ENCODE measurements at places on chromosomes 5 and 9.
A peak's percentile ranks its signal among the peaks of the same experiment; 100 is the strongest.

DNA sequence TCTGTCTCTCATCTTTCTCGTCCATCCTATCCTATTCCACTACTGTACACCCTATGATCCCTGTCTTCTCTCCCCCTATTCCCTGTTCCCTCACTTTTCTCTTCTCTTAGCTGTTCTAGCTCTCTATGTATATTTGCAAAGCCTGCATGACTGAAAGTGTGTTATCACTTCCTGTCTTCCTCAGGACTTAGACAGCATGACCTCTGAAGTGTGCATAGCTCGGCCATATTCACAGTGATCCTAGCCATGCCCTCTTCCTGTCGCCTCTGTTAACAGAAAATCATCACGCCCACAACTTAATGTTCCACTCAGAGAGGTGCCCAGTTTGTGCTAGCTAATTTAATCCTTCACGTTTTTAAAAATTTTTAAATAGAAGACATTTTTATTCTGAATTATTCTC is 35.8 kb upstream of the CDH6 start:
- DNase-seq, result no peak

- DNase-seq, result peak; percentile 84
Measured at GRCh38 chr5:178590141-178590923, at the start of gene COL23A1. COL23A1 (minus strand) TSS chr5:178590393.

DNA sequence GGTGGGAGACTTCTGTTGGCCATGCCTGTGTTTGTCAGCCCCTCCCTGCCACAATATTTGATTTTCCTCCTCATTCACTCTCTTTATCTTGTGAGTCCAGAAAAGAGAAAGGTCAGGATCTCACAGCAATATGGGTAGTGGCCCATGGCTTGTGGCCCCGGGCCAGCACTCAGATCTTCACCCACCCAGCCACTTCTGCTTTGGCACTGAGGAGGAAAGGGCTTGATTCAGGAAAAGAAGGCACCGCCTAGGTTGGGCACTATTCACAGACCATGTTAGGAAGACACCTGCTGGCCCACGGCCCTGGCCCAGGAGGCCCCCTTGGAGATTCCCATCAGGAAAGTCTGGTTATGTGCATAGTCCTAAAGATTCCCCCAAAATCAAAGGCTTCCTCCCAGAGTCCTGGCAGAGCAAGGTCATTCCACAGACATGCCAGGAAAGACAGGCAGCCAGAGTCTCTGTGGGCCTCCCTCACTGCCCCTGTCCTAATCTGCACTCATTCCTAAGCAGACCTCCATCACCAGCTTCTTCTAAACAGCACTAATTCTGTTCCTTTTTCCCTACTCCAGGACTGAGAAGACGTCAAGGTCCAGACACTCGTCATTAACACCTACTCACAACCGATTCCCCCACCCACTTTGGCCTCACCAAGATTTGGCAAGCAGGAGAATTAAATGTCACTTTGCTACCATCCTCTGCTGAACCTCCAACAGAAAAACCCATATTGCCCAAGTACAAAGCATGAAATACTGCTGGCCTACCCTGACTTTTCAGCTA is 179.3 kb downstream of the DEPDC1B start:
- DNase-seq, result no peak

GRCh38 chr9:36788534-36788933 is 215.8 kb downstream of the MELK start:
- no peak for DNase-seq

DNA sequence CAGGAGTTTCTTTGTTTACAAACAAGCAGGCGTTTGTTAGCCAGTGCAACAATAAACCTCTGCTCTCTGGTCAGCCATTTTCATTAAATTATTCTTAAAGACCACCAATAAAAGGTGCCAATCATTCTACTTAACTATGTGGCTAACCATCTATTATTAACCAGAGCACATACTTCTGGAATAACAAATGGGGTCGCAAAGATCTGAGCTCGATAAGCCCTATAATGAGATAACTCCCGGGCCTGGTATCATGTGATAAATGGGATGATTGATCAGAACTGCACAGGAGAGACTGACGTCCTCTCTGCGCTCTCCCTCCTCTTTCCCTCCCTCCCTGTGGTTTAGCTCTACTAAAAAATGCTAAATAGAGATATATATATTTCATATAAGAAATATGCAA is 488.2 kb downstream of the NTRK2 start:
- no peak for DNase-seq

- DNase-seq, result no peak
Measured at GRCh38 chr9:75715360-75715759, 175.1 kb upstream of the PCSK5 start.

DNA sequence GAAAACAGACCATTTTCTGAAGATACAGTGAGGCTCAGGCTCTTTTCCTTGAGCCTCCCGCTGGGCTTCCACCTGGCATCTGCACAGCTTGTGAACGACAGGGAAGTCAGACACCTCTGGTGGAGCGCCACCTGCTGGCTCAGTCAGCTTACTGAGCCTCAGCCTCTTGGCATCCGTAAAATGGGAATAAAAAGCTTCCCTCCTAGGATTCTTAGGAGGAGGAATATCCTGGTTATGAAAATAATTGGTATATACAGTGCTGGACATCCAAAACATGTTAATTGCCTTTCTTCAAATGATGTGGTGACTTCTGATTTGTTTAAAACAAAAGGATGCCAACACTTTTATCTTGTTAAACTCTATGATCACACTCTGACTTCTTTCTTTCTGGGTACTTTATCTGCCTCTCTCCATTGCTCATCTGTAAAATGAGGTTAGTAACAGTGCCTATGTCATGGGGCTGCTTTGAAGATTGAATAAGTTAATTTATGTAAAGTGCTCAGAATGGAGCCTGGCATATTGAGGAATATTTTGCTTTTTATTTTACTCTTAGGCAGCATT is 67.5 kb downstream of the MAMDC2 start:
- peak; percentile 74 for DNase-seq

DNA sequence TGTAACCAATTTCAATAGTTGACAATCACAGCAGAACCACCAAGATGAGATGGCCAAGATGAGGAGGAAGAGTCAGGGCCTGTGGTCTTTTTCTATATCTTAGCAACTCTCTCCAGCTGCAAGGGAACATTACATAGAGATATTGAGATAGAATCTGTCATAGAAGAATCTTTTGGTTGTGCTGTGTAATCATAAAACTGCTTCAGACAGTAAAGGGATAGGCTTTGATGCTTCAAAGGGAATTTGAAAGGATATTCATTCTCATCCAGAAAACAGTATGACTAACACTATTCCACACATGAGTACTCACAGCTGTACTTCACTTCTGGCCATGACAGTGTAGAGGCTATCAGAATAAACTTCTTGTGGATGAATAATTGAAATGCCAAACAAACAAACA is 145.9 kb downstream of the YIPF5 start:
- no peak for DNase-seq

- peak; percentile 27 for DNase-seq
Measured at GRCh38 chr9:137307255-137308056, 5.4 kb upstream of the NRARP start.

- no peak for DNase-seq
Measured at GRCh38 chr5:54013556-54014194, 296.7 kb downstream of the ARL15 start.

GRCh38 chr9:112559629-112560413 is 73.2 kb downstream of the KIAA1958 start:
- no peak for DNase-seq

DNA sequence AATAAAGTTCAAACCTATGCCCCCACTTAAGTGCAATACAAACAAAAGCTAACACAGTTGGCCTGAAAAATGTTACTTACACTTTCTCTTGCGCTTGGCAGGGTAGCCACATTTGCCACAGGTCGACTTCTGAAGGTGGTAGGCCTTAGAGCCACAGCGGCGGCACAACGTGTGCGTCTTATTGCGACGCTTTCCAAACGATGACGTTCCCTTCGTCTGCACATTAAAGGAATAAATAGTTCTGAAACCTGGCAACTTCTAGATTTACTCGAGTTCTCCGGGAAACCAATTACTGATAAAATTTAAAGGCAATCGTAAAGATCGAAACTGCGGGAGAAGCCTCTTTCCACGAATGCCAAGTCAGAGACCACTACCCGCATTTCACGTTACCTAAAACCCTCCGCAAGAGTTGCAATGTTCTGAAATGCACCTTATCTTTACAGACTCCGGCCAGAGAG is 602 bp downstream of the RPL37 start:
- DNase-seq, result peak; percentile 34

- no peak for DNase-seq
Measured at GRCh38 chr9:5425006-5425628, 12.6 kb downstream of the PLGRKT start.

GRCh38 chr5:158869092-158869491 is 230.6 kb downstream of the EBF1 start:
- no peak for DNase-seq

DNA sequence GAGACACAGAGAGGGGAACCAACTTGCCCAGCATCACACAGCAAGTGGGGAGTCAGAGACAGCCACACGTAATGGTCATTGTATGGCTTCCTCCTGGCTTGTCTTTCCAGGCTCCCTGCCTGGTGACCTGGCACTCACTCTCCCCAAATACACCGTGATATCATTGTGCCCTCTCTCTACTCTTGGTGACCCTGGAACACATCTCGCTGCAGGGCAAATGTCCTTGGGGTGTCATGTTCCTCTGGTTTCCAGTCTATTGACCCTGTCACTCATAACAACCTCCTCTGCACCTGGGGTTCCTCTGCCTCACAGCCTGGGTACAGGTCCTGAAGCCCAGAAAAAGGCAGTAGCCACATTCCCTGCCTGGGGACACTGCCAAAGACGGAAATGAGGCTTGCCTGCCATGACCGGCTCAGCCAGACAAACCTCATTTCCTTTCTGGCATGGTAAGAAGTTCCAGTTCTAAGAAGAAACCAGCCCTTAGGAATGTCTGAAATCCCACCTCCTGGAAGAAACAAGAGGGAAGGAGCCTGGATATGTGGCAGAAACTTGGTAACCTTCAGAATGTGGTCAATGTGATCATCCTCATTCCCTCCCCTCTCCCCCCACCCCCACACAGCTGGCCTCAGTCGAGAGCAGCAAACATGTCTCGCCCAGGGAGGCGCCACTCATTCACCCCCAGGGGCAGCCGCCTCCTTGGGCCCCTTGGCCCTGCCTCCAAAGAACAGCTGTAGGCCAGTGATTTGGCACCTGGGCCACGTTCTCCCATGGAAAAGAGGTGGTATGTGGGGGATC is 30.6 kb upstream of the SMU1 start:
- peak; percentile 87 for DNase-seq

DNA sequence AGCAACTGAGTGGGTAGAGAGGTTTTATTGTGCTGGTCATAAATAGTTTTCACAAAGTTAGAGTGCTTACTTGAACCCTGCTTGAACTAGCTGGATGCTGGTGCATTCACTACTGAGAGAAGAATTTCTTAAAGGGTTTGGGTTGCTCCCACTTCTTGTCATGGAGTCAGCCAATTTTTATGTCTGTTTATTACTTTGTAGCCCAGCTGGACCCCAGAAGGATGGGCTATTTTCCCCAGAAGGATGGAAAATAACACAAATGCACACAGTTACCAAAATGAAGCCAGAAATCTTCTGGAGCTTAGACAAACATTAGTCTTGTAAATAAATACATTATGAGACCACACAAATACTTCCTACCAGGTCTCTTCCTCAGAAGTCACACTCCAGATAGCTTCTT is 480.8 kb upstream of the TNC start:
- no peak for DNase-seq

DNA sequence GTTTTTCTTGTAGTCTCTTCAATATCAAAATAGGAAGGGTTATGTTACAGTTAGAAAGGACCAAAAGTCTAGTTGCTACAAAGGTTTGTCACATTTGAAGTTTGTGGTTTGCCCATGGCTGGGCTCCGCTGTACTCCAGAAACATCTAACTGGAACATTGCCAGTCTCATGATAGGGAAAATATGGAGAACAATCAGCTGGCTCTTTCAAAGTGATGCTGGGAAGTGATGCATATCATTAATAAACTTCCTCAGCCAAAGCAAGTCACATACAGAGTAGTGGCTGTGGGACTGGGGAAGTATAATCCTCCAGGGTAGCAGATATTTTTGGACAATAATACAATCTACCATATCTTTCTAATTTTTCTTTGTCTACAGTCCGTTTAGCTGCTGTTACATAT is 8.8 kb downstream of the BTF3 start:
- DNase-seq, result no peak
